Stimulated activated CD8-positive, alpha-beta memory T cell treated with anti-CD3 and anti-CD28 coated beads, Interleukin-15, amount 100 ng/mL, for 4 hours (primary cell): ENCODE measurements at places on chromosomes 3 and 15.
A peak's percentile ranks its signal among the peaks of the same experiment; 100 is the strongest.

- DNase-seq, result no peak
Measured at GRCh38 chr3:58190882-58191281, 19.9 kb downstream of the DNASE1L3 start.

- DNase-seq, result no peak
Measured at GRCh38 chr3:129586746-129587430, 19.6 kb downstream of the PLXND1 start.

DNA sequence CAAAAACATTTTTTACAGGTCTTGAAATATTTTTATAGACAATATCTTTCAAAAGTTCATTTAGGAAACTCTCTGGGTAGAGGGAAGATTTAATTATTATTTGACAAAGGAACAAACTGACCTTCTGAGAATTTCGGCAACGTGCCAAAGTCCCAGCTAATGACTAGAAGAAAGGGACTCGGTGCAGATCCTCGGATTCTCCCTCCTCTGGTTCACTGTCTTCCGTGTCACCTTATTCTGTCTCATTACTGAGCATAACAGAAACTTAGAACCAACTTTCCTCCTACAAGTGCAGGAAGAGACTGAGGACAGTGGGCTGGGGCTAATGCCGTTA lies 339.1 kb downstream of the MECOM start:
- DNase-seq, result no peak

DNA sequence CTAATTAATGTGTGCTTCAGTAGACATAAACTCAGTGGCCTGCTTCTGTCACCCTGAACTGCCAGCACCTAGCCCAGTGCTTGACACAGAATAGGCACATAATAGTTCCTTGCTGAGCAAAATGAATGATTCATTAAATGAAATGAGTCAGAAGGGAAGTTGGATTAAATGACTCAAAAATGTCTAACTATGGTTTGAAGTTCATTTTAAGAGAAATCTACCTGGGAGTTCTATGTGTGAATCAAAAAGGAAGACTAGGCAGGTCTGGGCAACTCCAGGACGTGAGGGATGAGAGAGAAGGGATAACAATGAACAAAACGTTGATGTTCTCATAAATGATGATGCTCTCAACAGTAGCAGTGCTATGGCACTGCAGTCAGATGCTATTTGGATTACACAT lies 175.0 kb downstream of the CFAP20DC start:
- DNase-seq, result no peak

- DNase-seq, result no peak
Measured at GRCh38 chr15:98580572-98580971, 67.8 kb upstream of the IGF1R start.

GRCh38 chr3:123064914-123065313 lies 1.9 kb upstream of the PDIA5 start:
- DNase-seq, result no peak

DNA sequence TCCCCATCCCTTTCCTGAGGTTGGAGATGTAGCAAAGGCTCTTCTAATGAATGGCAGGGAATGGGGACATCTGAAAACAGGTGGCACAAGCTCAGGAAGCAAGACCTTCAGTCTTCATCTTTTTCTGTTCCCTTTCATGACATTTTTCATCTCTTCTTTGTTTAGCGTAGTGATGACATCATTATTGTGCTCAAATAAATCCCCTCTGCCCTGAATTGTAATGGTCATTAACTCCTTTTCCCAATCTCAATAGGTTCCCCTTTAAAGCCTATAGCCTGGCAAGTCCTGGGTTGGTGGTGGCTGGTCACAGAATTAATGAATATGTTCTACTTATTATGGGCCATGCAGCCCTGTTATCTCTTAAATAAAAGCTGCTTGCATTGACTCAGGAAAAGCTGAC lies 21.4 kb downstream of the TF start:
- no peak for DNase-seq

DNA sequence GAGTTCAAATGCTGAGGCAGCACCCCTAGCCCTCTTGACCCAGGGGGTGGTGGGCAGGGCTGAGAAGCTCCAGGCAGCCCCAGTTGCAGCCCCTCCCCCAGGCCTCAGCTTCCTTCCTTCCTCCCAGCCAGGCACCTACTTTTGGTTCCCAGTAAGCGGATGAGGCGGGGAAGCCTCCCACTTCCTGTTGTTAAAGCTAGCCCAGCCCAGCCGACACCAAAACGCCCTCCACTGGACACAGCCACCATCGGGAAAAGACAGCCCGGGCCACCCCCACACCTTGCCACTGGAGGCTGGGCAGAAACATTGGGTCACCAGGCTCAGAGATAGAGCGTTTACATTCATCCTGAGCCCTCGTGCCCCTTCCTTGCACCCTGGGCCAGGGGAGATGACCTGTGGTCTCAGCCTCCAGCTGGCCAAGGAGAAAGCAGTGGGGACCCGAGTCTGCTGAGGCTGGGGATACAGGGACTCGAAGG lies 3.5 kb downstream of the DUSP7 start:
- no peak for DNase-seq

- no peak for DNase-seq
Measured at GRCh38 chr3:28078536-28078935, 162.9 kb upstream of the CMC1 start.

- peak; percentile 68 for DNase-seq
Measured at GRCh38 chr15:63502843-63503738, 1.3 kb upstream of the USP3 start.

DNA sequence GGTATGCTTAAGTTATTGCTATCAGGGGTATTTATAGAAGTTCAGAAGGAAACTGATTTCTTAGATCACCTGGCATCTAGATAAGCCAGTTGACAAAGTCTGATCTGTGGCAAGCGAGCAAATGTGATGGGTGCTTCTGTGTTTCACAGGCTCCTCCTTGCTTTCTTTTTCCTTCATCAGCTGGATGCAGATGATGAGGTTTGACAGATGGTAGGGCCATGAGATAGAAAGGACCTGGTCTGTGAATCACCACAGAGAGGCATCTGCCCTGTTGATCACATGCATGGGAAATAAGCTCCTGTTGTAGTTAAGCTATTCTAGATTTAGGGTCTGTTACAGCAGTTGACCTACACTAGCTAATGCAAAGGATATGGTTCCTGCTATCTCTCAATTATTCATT lies 372.0 kb downstream of the NEK10 start:
- no peak for DNase-seq

DNA sequence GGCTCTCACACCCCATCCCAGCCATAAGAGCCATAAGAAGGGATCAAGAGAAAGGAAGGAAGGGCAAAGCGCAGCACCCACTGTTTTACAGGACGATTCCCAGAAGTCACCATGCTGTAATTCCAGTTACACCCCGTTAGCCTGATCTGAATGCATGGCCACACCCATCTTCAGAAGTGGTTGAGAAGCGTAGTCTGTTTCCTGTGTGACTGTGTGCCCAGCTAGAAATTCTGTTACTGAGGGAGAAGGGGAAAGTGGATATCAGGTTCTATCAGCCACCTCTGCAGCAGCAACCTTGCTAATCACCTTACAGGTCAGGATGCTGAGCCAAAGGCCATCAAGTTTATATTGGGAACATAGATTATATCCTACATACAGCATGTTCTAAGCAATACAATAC lies 260.0 kb downstream of the ABHD5 start:
- DNase-seq, result no peak

GRCh38 chr3:6439226-6439625 lies 421.7 kb upstream of the GRM7 start:
- DNase-seq, result no peak

DNA sequence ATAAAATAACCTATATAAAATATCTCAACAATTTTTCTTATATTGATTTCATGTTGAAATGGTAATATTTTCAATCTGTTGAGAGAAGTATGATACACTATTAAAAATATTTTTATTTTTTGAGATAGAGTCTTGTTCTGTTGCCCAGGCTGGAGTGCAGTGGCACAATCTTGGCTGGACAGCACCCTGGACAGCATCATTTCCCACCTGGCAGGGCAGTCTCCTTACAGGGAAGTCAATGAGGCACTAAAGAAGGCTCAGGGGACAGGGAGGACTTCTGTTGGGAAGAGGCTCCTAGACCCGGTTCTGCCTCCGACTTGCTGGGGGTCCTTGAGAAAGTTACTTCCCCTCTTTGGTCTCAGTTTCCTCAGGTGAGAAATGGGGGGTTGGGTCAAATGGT lies 9.4 kb downstream of the GOLGA6L2 start:
- no peak for DNase-seq

- no peak for DNase-seq
Measured at GRCh38 chr3:38998086-38998485, 53.7 kb downstream of the SCN11A start.

DNA sequence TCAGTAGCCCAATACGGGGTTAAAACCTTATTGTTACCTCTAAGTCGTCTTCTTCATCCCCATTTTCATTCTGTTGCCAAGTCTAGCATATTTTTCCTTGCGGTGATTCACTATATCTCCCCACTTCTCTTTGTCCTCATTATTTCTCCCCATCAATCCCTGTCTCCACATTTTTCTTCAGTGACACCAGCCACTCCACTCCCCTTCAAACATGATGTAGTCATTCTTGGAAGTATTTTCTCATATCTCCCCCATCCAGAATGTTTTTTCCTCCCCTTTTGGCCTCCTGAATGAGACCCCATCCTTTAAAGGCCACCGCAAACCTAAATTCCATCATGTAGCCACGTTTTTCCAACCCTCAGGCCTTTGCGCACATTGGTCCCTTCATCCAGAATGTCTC lies 105.9 kb downstream of the TOP2B start:
- no peak for DNase-seq

GRCh38 chr3:154361099-154361498 lies 36.8 kb upstream of the DHX36 start:
- no peak for DNase-seq

DNA sequence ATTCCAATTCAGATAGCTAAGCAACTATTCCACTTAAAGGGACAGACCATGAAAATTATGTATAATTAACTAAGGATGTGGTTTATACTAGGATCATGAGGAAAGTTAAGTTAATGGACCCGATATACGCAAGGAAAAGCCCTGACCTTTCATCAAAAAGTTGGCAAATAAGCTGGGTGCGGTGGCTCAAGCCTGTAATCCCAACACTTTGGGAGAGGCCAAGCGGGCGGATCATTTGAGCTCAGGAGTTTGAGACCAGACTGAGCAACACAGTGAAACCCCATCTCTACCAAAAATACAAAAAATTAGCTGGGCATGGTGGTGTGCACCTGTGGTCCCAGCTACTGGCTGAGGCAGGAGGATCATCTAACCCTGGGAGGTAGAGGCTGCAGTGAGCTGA lies 39.6 kb downstream of the SCAP start:
- no peak for DNase-seq

DNA sequence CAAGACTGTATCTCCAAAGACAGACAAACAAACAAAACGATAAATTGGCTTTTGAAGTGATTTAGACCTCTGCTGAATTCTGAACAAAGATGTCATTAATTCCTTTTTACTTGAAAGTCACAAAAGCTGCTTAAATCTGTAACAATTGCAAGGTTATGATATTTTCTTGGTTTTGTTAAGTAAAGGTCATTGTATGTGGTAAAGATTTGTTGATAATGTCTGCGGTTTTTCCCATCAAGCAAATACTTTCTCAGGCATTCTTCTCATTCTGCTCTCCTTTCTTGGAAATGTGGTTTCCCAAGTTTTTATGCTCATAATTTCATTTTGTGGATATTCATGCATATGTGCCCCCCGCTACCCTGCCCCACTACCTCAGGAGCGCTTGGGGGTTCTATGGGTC lies 116.5 kb downstream of the SLMAP start:
- no peak for DNase-seq

DNA sequence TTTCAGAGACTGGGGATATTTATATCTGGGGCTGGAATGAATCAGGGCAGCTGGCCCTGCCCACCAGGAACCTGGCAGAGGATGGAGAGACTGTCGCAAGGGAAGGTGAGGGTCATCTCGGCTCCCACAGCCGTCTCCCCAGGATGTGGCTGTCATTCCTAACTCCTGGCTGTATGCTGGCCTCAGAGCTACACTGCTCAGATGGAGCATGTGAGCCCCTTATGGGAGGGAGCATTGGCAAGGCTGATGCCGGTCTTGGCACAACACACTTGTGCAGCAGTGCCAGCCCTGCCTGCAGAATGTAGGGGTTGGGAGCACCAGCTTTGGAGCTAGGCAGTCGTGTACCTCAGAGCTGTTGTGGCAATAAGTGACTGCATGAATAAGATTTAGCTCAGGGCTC lies 5.2 kb downstream of the RCCD1 start:
- no peak for DNase-seq

DNA sequence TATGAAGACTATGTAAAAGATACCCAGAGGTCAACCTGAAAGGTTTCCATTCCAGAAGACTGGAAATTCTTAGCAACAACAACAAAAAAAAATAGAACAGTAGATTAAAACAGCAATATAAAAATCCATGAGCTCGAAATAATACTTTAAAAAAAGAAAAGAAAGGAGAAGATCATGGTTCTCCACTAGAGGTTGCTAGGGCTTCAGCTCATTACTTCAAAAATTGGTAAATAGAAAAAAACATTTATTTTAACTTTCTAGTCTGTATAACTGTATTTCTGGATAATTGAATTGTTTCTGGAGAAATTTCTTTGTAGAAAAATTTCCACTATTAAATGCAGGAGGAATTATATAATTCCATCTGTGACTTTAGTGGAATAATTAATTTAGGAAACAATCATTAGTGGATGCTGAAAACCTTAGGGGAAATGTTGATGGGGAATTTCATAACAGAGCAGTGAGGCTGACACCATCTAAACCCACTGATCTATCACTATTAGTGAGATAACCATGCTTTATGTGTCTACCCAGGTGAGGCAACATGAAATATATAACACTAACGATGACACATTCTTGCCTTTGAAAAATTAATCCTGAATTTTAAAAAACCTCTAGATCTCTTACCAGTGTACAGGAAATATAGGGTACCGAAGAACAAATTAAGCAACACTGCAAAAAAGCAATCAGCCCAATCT lies 62.5 kb upstream of the SNRK start:
- DNase-seq, result no peak

DNA sequence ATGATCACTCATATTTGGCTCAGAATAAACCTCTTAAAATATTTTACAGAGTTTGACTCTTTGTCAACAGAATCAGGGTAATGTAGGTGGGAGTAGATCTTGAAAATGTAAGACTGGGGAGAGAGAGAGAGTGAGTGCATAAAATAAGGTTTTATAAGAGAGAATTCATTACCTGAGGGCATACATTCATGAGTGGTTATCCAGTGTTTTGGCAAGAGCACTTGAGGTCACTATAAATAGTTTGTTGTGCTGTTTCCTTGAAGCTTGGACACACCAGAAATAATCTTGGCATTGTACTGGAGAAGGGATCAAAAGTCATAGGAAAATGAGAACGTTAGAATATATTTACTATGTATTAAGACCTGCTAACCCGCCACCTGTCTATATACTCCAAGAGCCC lies 33.4 kb downstream of the SLC28A2 start:
- DNase-seq, result no peak

DNA sequence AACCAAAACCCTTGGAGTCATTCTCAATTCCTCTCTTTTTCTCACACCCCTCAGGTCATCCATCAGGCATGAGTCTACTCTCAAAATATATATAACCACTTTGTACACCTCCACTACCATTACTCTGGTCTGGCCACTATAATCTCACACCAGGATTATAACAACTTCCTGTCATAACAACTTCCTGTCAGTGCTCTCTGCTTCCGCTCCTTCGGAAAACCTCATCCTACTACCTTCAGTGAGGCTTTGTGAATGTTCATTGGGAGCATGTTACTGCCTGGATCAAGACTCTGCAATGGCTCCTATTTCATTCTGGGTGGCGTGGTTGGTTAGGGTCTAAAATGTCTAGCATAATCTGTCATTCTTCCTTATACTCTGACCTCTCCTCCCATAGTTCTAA lies 447.4 kb downstream of the MAGI1 start:
- no peak for DNase-seq
